CD4-positive, alpha-beta T cell (primary cell): ENCODE measurements at places on chromosomes 2 and 18. TPM values are rescaled to one million over a fixed set of nuclear protein-coding genes. Genes with fewer than 3 reads are reported as not detected.

Gene PRPF40A
- 148 TPM for total RNA-seq

Gene UGT1A10
- total RNA-seq, result not detected

Gene OR6B2
- total RNA-seq, result not detected

Gene PID1
- 0.53 TPM for total RNA-seq

DNA sequence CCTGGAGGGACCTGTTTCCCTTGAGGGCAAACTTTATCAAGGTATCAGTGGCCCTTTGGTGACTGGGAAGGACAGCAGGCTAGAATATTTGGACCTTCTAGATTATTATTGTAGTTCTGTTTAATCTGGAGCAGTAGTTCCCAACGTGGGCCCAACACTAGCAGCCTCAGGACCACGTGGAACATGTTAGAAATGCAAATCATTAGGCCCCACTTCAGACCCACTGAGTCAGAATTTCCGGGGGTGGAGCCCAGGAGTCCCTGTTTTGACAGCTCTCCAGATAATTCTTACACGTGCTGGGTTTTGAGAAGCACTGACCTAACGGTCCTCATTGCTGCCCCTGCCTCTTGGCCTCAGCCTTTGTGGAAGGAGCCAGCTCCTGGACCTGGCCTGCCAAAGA lies 25.5 kb upstream of the DYNC2LI1 start:
- H3K27ac ChIP-seq, result no peak overlapping the region
- no peaks in the 10 kb centered on the region for H3K4me1 ChIP-seq
- no peaks in the 10 kb centered on the region for H3K27me3 ChIP-seq
- H3K36me3 ChIP-seq, result no peaks in the 10 kb centered on the region
- no peak overlapping the region for H3K4me3 ChIP-seq

DNA sequence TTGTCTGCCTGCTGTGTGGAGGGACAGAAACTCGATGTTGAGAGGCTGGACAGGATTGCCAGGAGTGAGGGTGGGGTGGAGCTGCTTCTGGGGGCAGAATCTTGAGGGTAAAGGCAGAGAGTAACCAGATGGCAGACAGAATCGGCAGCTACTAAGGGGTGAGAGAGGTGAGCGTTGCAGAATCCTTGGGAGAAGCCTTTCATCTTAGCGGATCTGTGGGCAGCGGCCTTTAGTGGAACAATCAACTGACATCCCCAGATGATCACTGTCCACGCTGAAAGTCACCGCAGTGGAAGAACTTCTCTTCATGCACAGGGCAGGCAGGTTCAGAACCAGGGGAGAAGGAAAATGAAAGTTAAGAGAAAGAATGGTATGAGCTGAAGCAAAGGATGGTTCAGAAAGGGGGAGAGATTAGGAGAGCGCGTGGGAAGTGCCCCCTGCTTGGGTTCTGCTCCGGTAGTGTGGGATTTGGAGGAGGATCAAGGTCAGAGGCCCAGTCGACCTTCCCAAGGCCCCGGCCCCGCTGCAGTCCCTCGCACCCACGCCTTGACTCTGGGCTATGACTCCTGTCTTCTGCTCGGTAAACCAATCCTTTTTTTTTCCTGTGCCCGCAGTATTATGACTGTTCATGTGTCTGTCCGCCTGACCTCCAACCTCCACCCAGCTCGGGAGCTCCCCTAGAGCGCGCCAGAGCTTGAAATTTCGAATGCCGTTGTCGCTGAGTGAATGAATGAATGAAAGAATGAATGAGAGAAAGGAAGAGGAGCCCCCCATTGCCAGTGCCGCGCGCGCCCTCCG lies 584 bp downstream of the BOLA3 start:
- peaks cover 12% of the 10 kb centered on the region for H3K36me3 ChIP-seq
- H3K4me1 ChIP-seq, result peaks cover 23% of the 10 kb centered on the region
- DNase-seq, result peak; percentile 66

GRCh38 chr2:216319771-216320170 lies 52.5 kb downstream of the MARCHF4 start:
- H3K36me3 ChIP-seq, result no peaks in the 10 kb centered on the region
- DNase-seq, result no peak
- H3K4me1 ChIP-seq, result no peaks in the 10 kb centered on the region
- H3K27ac ChIP-seq, result no peak overlapping the region

Gene WDR7
- 30.5 TPM for total RNA-seq

- no peak overlapping the region for H3K27ac ChIP-seq
- H3K36me3 ChIP-seq, result peaks cover 87% of the 10 kb centered on the region
- no peaks in the 10 kb centered on the region for H3K4me1 ChIP-seq
- H3K4me3 ChIP-seq, result no peak overlapping the region
- no peak for DNase-seq
Observed at GRCh38 chr2:75655861-75656260, 9.3 kb downstream of the MRPL19 start.
